ENCODE measurements at places on chromosomes 3 and 15.
A peak's percentile ranks its signal among the peaks of the same experiment; 100 is the strongest.

- DNase-seq: no peak
These were observed 10.3 kb upstream of the MTMR10 start for GRCh38 chr15:31001702-31002101.

GRCh38 chr3:72244396-72244795 is 459.4 kb upstream of the PROK2 start:
- no peak for DNase-seq

DNA sequence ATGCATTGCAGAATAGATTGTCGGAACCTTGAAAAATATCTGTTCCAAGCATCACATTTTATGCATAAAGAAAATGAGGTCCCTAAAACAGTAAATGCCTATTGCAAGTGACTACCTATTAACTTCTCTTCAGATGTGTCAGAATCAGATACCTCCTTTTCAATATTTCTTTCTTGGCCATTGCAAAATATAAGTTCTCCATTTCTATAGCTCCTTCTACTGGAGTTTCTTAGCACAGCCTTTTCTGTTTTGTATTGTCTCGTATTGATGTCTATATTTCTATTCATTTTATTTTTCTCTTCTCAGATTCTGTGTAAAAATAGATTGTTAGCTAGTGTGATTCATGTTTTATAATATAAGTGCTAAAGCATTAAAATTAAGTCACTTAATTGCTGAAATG is 63.4 kb downstream of the PPARG start:
- no peak for DNase-seq

GRCh38 chr15:65384895-65385869 is 7.4 kb upstream of the IGDCC3 start:
- peak; percentile 40 for DNase-seq

DNA sequence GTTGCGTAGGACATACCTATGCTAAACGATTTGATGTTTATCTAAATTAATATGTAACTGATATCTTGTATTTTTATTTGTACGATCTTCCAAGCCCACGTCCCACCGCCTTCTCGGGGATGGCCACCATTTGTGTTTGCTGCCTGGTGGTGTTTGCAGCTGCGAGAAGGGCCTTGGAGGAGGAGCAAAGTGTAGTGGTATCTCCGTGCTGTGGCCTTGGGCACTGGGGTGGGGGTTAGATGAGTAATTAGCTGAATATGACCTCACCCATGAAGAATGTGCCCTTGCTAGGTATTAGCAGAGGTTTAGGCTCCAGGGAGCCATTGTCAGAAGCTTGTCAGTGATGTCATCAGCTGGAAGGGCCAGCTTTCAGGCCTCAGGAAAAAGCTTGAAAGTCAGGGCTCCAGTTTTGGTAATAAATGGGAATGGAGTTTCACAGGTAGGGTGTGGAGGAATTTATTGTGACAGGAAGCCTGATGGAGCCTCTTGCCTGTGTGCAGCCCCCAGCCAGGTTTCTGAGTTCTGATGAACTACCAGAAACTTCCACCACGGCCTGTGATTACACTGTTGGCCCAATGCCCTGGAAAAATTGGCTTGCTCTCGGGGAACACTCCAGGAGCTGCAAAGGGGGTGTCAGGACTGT is 41.0 kb downstream of the FLNB start:
- peak; percentile 98 for DNase-seq
